EH (cell line): ENCODE measurements at places on chromosomes 12 and 14.

DNA sequence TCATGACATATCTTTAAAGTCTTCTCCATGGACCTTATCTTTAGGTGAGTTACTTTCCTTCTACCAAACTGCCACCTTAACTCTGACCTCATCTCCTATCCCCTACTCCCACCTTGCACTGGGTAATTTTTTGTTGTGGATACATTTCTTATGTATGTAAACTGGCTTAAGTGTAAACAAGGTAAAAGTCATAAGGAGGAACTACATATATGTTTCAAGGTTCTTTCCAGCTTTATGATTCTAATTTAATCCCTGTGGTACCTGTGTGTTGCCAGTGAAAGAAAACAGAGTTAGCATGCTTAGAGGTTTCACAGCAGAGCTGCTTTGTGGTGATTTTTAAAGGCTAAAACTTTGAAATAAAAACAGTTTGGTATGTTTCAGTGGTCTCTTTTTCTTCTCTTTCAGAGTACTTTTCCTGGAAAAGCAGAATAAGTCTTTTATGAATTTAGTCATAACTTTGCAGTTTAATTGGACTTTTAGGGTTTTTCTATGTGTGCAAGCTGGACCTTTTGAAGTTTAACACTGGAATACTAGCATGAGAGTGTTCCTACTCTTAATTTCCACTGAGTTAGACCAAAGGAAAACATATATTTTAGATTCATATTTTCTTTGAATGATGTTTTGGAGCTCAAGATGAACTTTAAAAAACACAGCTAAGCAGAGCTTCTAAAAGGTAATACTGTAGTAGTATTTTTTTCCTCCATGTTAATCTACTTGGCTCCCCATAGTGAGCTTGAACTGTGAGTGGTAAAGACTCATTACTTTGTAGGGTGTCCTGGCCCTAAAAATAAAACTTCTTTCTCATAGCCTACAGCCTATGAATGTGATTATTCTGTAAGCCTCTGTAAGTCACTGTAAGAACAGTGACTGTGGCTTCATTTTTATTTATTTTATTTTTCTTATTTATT is 105.4 kb downstream of the FUT8 start:
- DNase-seq, result no peak

- DNase-seq, result no peak
Measured at GRCh38 chr14:59245809-59246295, 57.4 kb downstream of the DAAM1 start.

DNA sequence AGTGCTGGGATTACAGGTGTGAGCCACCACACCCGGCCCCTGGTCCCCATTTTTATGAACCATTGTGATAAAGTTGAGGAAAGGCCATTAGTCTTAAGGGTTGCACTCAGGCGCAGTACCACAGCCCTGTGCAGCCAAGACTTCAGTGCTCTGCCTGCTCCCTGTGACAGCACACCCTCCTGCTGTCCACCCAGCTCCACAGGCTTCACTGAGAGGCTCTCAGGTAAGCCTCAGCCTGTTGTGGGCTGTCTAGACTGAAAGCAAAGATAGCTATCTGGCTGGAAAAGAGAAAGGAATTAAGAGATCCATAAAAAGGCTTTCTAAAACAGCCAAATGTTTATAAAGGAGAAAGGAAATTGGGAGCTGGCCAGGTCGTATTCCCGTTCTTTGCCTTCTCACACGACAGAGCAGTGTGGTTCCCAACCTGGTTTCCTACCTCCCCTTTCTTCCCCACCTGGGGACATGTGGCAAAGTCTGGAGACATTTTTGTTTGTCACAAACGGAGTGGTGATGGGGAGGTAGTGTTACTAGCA is 19.1 kb upstream of the DNM1L start:
- peak; percentile 87 for DNase-seq

DNA sequence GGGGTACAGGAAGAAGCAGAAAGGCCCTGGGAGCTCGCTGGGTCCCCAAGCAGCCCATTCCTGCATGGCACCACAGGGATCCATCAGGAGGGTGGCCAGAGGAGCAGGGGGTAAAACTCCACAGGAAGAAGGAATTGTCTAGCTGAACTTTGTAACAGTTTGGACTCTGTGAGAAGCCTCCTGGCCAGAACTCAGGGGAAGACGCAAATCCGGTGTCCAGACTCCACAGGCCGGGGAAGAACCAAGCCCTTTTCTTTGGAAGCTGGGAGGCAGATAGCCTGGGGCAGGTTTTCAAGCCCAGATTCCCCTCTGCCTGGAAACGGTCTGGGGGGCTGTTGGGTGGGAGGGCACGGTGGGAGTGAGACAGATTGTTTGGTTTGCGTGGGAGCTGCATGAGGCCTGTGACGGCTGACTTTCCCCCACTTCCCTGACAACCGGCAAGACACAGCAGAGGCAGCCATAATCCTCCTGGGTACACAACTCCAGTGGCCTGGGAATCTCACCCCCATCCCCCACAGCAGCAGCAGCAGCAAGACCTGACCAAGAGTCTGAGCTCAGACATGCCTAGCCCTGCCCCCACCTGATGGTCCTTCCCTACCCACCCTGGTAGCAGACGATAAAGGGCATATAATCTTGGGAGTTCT is 16.7 kb downstream of the GPHB5 start:
- DNase-seq, result no peak

GRCh38 chr14:102170061-102170460 is 30.4 kb downstream of the WDR20 start:
- DNase-seq, result no peak

DNA sequence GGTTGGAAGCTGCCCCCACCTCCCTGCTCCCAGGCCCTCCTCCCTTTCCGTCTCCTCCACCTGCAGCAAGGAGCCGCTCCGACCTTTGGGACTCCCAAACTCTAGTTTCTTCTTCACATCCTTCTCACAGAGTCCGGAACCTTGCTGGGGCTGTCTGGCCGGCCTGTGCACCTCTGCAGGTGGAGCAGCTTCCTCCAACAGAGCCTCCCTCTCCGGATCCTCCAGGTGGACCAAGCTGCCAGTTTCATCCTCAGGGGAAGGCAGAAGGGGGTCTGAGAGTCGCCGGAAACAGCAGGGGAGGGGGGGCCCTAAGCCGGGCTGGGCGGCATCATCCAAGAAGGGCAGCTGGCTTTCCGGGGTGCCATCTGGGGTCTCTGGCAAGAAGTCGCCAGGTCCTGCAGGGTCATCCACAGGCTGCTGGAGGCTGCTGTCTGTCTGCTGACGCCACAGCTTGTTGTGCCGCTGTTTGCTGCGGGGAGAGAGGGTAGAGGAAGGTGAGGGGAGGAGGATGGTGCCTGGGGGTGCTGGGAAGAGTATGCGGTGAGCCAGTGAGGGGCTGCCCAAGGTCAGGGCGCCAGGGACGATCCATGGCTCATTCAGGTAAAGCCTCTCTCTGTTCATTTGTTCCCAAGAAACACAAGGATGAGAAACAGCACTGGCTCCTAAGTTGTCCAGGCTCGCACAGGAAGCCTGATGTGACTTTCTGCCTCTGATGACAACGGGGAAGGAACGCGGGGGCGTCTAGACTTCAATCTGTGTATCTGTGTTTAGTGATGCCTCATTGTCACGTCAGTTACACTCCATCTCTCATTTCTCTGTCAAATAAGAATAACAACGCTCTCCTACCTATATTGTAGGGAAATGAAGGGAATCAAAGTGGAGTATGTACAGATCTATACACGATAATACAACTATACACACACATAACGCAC is 61.3 kb upstream of the CORO1C start:
- no peak for DNase-seq

DNA sequence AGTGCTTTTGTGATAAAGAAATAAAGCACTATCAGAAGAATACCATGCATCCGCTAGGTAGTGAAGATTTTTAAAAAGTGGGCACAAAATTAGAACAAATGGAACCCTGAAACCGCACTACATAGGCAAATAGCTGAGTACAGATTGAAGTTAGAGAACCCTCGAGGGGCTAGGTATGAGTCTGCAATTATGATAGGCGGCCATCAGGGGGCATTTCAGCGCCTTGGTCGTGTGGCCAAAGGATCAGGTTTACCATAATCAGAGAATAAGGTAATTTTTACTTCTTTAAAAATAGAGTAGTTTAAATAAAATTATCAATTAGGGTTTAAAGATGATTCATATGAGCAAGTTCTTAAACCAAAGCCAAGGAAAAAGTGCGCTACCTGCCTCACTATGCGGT is 129.8 kb downstream of the TMX1 start:
- no peak for DNase-seq

- DNase-seq, result no peak
Measured at GRCh38 chr14:83441801-83442200, 1908.1 kb upstream of the SEL1L start.

DNA sequence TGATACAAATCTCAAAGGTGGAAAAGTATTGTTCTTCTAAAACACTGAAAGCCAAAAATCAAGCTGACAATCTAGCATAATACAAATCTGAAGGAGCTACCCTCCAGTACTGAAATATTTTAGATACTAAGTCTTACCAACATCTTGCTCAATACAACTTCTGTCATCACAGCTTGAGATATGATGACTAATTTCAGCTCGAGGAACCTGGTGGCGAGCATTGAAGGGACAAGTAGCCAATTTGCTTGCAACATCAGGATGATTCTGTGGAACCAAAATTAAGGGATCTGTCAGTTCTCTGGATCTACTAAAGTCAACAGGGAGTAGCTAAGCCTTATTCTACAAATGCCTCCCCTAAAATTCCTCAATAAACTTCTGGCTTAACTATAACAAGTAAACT is 10.4 kb downstream of the GTSF1 start:
- peak; percentile 68 for DNase-seq

GRCh38 chr12:2387103-2387834 is 334.5 kb downstream of the CACNA1C start:
- DNase-seq, result peak; percentile 65
